Muscle of back (tissue), 13 donors: ENCODE measurements at places on chromosomes 6 and 20. TPM values are rescaled to one million over a fixed set of nuclear protein-coding genes. Genes with fewer than 3 reads are reported as not detected.
A peak's percentile ranks its signal among the peaks of the same experiment; 100 is the strongest.

GGTLC1 gene
- polyA plus RNA-seq: not detected

GRCh38 chr6:15752820-15753219, 90.0 kb upstream of the DTNBP1 start:
- no peak for DNase-seq

- no peak for DNase-seq
These were observed 251.6 kb downstream of the PHF3 start for GRCh38 chr6:63887002-63887751.

GRCh38 chr6:42142118-42142835, at the start of gene C6orf132:
TSS of gene C6orf132 (minus strand) at chr6:42142620. CDS start at chr6:42142444, 176 bp downstream.
- DNase-seq: peak; percentile 37

DNA sequence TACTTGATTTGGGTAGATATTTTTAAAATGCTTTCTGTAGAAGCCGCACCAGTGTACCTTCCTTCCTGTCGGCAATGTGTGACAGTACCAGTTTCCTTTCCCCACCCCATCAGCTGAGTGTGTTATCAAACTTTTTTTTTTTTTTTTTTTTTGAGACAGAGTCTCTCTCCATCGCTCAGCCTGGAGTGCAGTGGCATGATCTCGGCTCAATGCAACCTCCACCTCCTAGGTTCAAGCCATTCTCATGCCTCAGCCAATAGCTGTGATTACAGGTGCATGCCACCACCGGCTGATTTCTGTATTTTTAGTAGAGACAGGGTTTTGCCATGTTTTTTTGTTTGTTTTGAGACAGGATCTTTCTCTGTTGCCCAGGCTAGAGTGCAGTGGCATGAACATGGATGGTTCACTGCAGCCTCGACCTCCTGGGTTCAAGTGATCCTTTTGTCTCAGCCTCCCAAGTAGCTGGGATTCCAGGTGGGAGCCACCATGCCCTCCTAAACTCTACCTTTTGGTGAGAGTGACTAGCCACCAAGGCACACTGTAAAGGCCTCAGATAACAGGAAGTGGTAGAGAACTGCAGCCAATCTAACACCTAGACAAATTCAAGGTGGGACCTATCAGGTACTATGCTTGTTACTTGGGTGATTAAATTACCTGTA, 26.5 kb upstream of the ZBTB22 start:
- no peak for DNase-seq

DNA sequence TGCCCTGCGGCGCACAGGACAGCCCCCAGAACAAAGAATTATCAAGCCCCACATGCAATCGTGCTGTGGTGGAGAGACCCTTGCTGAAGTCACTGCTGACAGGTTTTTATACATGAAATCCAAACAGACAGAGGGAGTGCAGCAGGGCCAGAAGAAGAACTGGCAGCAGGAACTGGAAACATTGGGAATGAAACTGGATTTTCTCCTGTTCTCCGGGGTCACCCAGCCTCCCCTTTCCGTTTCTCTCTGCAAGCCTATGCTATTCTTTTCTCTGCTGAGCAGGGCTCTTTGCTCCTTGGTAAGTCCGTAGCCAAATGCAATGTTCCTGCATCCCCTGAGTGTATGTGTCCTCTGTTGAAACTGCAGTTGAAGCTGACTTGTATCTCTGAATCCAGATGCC, 63.5 kb upstream of the QKI start:
- no peak for DNase-seq
